Activated CD4-positive, alpha-beta T cell treated with anti-CD3 and anti-CD28 coated beads, Interleukin-2, Interleukin-6, amounts not matched to agents 100 ng/mL and 50 ng/mL, durations not matched to agents 16 hours and 8 hours (primary cell): ENCODE measurements at places on chromosomes 2 and 18.

DNA sequence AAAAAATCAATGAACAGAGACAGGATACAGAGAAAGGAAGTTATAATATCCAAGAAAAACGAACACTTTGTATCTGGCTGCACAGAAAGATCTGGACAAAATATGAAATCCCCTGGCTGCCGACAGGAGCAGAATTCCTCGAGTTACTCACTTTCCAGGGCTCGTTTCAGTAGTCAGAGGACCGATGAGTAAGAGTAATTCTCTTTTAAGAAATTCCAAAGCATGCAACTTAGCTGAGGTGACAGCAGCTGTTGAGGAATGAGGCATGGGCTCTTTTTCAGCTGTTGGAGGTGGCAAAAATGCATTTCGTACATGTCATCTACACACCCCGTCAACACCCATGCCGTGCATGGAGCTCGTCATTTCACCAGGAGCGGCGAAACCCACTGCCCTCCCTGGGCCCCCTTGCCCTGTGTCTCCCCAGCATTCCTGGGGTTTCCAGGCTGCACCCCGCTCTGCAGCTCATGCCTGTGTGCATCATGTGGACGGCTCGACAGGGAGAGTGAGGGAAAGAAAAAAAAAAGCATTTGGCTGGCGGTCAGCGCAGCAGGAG lies 210.8 kb upstream of the SMIM21 start:
- no peak for DNase-seq

GRCh38 chr2:160249876-160250275 lies 49.8 kb upstream of the ITGB6 start:
- DNase-seq = no peak

DNA sequence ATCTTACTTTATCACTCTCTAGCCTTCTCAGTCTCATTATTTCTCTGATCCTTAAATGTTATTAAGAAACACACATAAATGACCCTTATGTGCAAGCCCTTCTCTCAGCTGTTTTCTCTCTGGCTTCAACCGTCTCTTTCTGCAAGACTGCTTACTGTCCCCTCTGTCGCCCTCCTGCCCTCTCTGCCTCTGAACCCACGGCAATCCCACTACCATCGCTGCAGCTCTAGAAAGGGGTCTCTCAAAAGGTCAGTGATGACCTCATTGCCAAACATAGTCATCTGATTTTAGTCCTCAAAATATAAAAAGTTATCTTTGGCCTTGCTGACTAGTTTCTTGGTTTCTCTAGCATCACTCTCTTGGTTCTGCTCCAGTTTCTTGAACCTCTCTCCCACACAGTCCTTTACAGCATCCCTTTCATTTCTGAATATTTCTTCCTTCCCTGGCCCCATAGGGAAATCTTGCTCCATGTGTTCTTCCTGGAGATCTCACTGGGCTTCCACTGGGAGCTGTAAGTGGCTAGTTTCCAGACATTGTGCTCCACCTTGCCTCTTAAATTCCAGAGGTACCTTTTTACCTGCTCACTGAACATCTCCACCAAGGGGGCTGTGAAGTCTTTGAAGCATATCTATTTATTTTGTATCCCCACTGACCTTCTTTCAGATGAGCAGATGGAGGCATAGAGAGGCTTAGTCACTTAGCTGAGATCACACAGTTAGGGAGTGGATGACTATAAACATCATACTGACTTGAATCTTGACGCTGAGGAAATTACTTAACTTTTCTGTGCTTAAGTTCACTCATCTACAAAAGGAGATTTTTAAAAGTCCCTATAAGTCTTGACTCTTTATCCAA lies 96.2 kb downstream of the PDE1A start:
- DNase-seq = no peak

DNA sequence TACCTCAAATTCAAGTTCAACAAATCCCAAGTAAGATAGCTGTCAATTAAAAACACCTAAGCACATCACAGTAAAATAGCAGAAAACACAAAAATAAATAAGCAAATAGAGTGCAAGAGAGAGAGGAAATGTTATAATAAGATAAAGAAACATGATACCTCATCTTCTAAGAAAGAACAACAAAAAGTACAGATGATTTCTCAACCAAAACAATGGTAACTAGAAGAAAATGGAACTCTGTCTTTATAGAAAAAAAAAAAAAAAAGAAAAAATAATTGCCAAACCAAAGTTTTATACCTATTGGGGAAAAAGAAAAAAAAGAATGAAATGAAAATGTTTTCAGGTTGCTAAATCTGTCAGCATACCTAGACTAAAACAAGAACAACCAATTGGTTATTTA lies 1253.5 kb upstream of the CDH2 start:
- no peak for DNase-seq

DNA sequence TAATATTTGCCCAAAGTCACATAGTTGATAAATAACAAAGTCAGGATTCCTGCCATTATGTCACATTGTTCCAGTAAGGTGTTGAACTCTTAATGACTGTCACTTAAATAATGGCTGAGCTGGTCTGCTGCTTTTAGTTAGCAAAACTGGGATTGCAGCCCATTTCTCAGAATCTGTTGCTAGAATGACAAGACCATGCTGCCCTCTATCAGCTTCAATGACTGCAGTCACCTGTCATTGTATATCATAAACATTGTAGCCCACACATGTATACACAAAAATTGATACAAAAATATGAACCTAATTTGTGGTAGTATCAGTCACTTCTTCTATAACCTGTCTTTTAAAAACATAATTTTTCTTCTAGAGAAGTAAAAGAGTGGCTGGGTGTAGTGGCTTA lies 121.1 kb downstream of the FAM161A start:
- no peak for DNase-seq

DNA sequence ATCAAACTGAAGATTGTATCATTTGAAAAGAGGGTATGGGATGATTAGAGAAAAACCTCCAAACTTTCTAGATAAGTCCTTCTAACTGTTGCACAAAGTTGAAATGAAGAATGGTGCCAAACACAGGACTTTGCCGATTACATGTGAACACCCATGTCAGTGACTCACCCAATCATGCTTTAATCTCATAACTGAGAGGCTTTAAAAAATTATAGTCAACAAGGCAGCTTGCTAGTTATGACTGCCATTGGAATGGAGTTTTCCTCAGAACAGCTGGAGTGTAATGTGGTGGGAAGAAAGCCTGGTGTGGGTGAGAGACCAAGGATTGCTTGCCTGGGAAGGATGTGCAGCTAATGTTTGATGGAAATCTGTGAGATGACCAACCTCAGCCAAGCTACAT lies 98.2 kb upstream of the ALPP start:
- no peak for DNase-seq

GRCh38 chr2:203740871-203741281 lies 34.4 kb downstream of the CD28 start:
- DNase-seq = peak; percentile 92

- no peak for DNase-seq
Observed at GRCh38 chr2:316381-316780, 28.5 kb upstream of the ALKAL2 start.

DNA sequence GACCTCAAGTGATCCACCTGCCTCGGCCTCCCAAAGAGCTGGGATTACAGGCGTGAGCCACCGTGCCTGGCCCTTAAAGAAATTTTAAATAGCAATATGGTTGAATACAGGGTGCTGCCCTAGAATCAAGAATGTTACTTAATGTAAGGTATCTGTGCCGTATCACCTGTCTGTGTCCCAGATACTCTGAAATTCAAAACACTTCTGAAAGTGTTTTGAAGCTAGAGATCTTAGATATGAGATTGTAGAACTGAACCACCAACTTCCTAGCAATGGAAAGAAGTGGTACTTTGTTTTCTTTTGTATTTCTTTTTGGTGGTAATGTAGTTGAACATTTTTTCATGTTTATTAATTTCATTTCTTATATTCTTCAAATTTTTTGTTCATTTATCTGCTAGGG lies 13.0 kb downstream of the PTPN4 start:
- no peak for DNase-seq

DNA sequence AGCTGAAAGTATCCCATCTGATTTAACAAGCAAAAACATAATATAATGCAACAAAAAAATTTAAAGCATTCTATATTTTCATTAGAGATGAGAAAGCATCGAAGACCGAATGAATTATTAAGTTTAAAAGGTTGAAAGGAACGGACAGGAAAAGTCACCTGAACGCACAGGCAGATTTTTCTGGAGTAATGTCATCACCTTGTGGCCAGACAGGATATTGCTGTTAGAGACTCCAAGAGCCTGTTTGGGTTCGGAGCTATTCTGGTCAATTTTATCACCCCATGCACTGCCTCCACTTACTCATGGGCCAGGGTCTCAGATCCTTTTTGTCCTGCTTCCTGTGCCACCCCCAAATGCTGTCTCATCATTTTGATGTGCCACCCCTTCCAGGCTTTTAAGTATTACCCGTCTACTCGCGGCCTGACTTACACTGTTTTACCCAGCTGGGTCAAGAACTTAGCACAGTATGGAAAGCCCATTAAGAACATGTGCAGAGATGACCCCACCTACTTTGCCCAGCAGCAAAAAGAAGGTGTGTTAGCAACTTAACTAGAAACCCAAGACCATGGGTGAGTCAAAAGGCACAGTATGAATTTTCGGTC lies 27.3 kb downstream of the GKN2 start:
- DNase-seq = peak; percentile 73

- DNase-seq = peak; percentile 58
Observed at GRCh38 chr2:98479959-98480524, 35.4 kb downstream of the INPP4A start.

DNA sequence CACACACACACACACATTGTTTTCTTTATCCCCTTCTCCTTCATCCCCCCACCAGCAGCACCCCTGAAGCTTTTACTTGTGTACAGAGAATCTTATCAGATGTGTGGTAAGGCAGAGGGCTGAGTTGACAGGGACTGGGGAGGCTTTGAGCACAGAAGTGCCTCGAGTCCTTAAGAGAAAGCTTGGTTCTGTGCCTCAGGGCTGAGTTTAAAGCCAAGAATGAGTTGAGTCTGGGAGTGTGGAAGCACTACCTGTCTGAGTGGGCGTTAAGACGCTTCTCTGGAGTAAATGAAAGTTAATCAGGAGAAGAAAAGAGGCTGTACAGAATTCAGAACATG lies 2.7 kb downstream of the ID2 start:
- peak; percentile 72 for DNase-seq

GRCh38 chr2:23480957-23481797 lies 96.2 kb downstream of the KLHL29 start:
- DNase-seq = no peak

- no peak for DNase-seq
Observed at GRCh38 chr2:54867457-54867856, 144.0 kb downstream of the EML6 start.

GRCh38 chr18:12491611-12492435 lies 84.1 kb downstream of the PRELID3A start:
- no peak for DNase-seq

DNA sequence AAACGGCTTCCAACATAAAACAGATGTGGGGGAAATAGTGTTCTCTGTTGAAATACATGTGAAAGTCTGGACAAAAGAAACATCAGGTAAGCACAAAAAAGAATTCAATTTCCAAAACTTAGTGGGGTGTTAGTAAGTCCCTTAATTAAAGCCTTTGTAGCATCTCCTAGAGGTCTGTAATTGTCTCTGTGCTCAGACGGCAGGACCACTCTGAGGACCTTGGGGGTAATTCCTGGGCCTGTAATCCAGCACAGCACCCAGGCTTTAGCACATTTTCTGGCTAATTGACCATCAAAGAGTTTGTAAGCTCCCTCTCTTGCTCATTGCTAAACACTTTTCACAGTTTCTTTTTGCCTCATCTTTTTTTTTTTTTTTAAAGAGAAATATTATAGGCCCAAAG lies 80.3 kb downstream of the FARSB start:
- DNase-seq = no peak

DNA sequence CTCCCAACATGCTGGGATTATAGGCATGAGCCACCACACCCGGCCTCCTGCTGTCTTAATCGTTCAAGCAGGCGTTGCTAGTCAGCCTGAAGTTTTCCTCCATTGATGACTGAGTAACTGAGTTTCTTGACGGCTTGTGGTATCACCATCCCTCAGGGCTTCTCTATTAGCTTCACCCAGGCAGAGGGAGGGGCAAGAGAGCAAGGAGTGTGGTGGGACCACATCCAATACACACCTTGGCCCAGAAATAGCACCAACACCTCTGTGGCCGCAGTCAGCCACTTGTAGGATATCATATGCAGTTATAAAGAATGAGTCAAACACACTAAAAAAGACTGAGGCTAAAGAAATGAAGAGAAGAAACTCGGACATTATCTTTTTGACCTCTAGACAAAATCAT lies 1009.4 kb upstream of the CELF4 start:
- DNase-seq = no peak

- DNase-seq = no peak
Observed at GRCh38 chr18:78521744-78522143, 457.9 kb upstream of the SALL3 start.

GRCh38 chr2:18545384-18545783 lies 15.1 kb downstream of the RDH14 start:
- no peak for DNase-seq

DNA sequence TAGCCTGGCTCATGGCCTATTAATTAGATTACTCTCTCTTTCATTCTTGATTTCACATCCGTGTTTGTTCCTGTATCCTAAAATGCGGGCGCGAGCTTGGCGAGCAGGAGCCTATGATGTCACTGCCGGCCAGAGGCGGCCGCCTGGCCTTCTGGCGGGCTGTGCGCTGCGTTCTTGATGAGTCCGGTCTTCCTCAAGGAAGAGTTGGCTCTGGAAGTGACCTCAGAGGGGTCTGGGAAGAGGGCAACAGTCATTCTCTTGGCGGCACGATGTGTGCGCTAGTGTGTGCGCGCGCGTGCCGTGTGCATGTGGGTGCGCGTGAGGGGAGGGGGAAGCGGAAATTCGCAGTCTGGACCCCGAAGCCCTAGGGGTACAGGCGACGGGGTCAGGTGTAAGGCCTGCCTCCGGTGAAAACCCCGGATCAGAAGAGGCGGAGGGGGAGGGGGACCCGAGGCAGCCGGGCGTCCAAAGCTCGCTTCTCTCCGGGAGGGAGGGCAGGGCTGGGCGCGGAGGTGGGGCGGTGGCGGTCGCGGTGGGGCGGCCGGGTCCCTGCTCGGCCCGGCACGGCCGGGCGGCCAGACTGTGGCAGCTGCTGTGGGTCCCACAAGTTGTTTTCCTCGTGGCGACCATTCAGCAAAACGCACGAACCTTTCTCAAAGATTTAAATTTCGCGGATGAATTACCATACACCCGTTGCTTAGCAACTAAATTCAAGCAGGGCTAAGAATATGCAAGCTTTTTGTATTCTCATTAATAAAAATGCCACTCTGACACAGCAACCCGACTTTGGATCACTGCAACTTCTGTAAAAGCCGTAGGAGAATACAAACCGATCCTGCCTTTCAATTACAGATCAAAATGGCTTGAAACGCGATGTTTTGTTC lies 8.4 kb downstream of the POU3F3 start:
- DNase-seq = no peak
